MCF 10A (cell line): ENCODE measurements at places on chromosomes 6 and 20. TPM values are rescaled to one million over a fixed set of nuclear protein-coding genes. Genes with fewer than 3 reads are reported as not detected.

RBM24 gene
- total RNA-seq: not detected in 2 replicates

PRICKLE4 gene
- 0.93 and 1.5 TPM in 2 replicates for total RNA-seq

TMC2 gene
- total RNA-seq: not detected in 2 replicates

IL22RA2 gene
- not detected in 2 replicates for total RNA-seq

TMEM217 gene
- 3.2 and 4.6 TPM in 2 replicates for total RNA-seq

PPIL6 gene
- 3.9 and 6.5 TPM in 2 replicates for total RNA-seq

HLA-DOB gene
- 0.56 and 0.79 TPM in 2 replicates for total RNA-seq

PPP1R14C gene
- 32.0 and 38.7 TPM in 2 replicates for total RNA-seq

SLC18B1 gene
- total RNA-seq: 19.5 and 21.0 TPM in 2 replicates

TTLL9 gene
- total RNA-seq: 0.19 TPM in 1 of 2 replicates, not detected in the other

MTFR2 gene
- 5.2 and 6.0 TPM in 2 replicates for total RNA-seq

NAA20 gene
- 109 and 126 TPM in 2 replicates for total RNA-seq

KIAA0408 gene
- not detected in 2 replicates for total RNA-seq

AKIRIN2 gene
- 47.6 and 48.1 TPM in 2 replicates for total RNA-seq

LAMA4 gene
- 0.72 TPM in 1 of 2 replicates, not detected in the other for total RNA-seq

HLA-DQB1 gene
- total RNA-seq: not detected in 2 replicates

PPP1R3G gene
- total RNA-seq: 0.07 TPM in 2 replicates

TMEM30A gene
- 53.7 and 71.4 TPM in 2 replicates for total RNA-seq

CTCFL gene
- total RNA-seq: not detected in 2 replicates

NOTCH4 gene
- total RNA-seq: not detected in 2 replicates
